ENCODE measurements at places on chromosomes 6 and 20. TPM values are rescaled to one million over a fixed set of nuclear protein-coding genes. Genes with fewer than 3 reads are reported as not detected.
A peak's percentile ranks its signal among the peaks of the same experiment; 100 is the strongest.

Gene SLC35F1
- total RNA-seq, result 4.0 TPM

Gene GINM1
- total RNA-seq, result 22.7 TPM

Gene ZNFX1
- 13.3 TPM for total RNA-seq

Gene ATRN
- 23.1 TPM for total RNA-seq

Gene COL10A1
- total RNA-seq, result not detected

Gene TNFRSF6B
- total RNA-seq, result 0.86 TPM

Gene STMND1
- total RNA-seq, result not detected

Gene TSPO2
- not detected for total RNA-seq

DNA sequence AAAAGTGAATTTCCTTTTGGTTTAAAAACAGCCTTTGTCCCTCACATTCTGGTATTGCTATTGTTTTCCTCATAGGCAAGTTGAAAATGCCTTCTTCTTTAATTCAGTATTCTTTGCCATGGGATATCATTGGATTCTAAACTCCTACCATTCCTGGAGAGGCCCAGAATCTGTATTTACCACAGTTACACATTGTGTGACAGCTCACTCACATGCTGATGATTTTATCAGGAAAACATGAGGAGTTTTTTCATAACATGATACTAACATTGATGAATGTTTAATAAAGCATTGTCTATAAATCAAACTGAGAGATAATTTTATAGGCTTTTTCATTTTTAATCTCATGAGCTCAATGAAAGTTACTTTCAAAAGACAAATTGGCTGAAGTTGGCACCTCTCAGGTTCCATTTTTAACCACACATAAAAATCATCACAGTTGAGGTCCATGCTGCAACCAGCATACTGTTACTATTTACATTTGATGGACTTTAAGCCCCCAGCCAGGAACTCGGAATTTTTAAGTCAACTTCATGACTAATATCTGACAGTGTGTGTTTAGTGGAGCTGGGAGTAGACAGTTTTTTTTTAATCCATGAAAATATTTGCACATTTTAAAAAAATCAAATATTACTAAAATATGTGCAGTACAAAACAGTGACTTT lies 82.8 kb downstream of the FAM83B start:
- DNase-seq, result no peak

DNA sequence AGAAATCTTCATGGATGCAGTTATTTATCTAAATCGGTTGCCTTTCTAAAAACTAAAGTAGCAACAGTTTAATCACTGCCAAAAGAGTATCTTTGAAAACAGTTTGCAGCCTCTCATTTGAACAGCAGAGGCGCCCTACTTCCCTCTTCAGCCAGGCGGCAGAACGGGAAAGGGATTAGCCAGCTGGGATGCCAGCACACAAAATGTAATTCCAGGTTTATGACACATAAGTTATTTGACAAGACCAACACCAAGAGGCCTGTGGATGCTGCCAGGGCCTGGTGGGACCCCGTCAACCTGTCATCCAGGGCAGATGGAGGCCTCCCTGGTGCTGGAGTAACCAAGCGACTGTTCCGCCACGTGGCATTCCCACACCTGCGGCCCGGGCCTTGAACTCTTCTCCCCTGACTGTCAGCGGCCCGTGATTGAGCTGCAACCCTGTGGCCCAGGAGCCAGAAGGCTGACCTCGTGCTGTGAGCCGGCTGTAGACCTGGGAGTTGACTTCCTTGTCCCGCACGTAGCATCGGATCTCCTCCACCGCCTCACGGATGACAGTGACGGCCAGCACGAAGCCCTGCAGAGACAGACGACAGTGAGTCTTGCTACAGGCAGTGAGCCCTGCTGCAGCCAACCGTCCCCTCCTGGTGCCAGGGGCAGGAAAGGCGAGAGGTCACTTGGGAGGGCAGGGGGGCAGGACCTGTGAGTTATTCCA lies 55.5 kb downstream of the ATP9A start:
- DNase-seq, result peak; percentile 64

GRCh38 chr6:1144842-1145767 lies 166.8 kb upstream of the FOXQ1 start:
- no peak for DNase-seq

GRCh38 chr6:161890832-161891297 lies 617.0 kb upstream of the AGPAT4 start:
- DNase-seq, result no peak

GRCh38 chr20:16711661-16712258 lies 18.1 kb upstream of the SNRPB2 start:
- DNase-seq, result no peak

GRCh38 chr6:170147832-170148708 lies 142.8 kb downstream of the DLL1 start:
- peak; percentile 71 for DNase-seq

- DNase-seq, result no peak
Observed at GRCh38 chr6:21539621-21540100, 53.9 kb upstream of the SOX4 start.

DNA sequence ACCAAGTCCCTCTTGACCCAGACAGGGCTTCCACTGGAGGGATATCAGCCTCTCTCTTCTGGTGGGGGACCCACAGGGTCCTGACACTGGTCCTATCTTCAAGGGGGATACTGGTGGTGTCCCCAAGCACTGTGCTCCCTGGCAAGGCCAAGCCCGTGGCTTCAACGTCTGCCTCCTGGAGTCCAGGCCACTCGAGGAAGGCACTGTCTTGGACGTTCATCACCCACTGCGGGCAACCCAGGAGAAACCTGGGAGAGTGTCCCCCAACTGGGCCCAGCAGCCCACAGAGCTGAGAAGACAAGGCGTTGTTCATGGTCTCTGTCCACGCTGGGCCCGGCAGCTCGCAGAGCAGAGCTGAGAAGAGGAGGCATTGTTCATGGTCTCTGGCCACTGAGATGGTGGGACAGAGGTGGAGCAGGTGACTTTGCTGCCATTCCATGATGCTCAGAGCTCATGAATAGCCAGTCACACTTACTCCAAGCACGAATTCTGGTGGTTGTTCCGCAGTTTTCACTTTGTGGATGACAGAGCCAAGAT lies 37.5 kb upstream of the FRMD1 start:
- DNase-seq, result no peak

DNA sequence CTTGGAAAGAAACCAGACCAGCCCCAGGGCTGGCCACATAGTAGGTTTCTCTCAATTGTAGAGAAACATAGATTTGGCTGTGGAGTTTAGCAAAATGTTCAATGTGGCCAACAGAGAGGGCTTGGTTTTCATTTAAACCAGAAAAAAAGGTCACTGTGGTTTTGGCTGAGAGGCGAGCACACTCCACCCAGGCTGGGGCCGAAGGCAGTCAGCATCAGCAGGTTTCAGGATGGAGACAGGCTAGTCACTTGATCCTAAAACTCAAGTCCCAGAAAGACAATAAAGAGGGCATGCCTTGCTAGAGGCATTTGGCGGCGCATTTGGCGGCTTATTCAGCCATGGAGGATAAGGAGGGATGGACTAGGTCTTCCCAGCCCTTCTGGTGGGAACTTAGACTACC lies 73.1 kb downstream of the PRND start:
- no peak for DNase-seq

DNA sequence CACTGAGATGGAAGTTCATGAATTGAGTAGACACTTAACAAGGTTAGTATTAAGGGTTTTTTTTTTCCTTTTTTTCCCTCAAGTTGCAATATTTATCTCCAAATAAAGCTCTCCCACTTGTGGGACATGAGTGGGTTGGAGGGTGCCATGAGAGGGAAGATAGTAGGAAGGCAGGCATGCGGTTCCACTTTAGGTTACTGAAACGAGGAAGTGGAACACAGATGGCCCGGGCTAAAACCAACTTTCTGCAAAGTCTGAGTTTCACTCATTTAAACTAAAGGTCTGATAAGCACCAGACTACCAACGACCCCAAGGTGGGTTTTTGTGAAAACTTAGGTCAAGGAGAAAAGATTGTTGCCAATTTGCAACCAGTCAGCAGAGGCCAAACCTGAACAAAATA lies 42.2 kb downstream of the TBC1D7 start:
- no peak for DNase-seq

- DNase-seq, result no peak
Observed at GRCh38 chr6:110490110-110490509, 13.7 kb upstream of the SLC22A16 start.

GRCh38 chr20:45268531-45268930 lies 14.2 kb upstream of the SLPI start:
- DNase-seq, result no peak

GRCh38 chr6:128174724-128175123 lies 273.9 kb upstream of the THEMIS start:
- DNase-seq, result no peak

GRCh38 chr20:15992564-15992963 lies 580.7 kb downstream of the KIF16B start:
- DNase-seq, result no peak

- no peak for DNase-seq
Observed at GRCh38 chr6:145244349-145245100, 490.8 kb downstream of the EPM2A start.

DNA sequence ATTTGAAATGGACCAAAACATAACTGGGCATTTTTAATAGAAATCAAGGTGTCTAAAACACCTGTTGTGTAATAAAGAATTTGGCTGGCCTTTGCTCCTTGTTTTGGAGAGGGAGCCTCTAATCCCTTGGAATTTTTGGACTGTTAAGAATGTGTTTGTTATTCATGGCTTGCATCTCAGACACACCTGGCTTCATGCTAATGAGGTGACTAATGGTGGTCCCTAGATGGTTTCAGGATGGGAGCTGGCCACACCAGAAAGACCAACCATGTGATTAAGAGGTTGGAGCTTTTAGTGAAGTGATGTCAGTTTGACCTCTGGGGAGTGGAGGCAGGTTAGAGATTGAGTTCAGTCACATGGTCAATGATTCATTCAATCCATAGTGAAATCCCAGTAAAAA lies 328.4 kb downstream of the DHX35 start:
- DNase-seq, result peak; percentile 54

DNA sequence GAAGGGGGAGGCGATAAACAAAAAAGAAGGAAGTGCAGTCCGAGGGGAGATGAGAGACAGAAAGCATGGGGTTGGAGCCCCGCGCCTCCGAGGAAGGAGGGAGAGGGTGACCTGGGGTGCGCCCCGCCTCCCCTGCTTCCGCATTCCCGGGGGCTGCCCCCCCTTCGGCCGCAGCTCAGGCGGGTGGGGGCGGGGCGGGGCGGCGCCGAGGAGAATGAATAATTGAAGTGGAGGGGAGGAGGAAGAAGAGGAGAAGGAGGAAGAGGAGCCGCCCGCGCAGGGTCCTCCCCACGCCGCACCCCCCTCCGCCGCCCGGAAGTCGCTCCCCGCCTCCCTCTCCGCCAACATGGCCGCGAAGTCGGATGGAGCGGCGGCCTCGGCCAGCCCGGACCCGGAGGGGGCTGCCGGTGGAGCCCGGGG lies at the start of gene XKR7:
XKR7 (plus strand) TSS at position 322 of the 420 bp plus-strand sequence; CDS start at position 347, 25 bp downstream.
- DNase-seq, result peak; percentile 72

GRCh38 chr6:129398764-129399163 lies 311.2 kb downstream of the ARHGAP18 start:
- no peak for DNase-seq

- no peak for DNase-seq
Observed at GRCh38 chr6:143325379-143326140, 124.9 kb downstream of the ADAT2 start.

DNA sequence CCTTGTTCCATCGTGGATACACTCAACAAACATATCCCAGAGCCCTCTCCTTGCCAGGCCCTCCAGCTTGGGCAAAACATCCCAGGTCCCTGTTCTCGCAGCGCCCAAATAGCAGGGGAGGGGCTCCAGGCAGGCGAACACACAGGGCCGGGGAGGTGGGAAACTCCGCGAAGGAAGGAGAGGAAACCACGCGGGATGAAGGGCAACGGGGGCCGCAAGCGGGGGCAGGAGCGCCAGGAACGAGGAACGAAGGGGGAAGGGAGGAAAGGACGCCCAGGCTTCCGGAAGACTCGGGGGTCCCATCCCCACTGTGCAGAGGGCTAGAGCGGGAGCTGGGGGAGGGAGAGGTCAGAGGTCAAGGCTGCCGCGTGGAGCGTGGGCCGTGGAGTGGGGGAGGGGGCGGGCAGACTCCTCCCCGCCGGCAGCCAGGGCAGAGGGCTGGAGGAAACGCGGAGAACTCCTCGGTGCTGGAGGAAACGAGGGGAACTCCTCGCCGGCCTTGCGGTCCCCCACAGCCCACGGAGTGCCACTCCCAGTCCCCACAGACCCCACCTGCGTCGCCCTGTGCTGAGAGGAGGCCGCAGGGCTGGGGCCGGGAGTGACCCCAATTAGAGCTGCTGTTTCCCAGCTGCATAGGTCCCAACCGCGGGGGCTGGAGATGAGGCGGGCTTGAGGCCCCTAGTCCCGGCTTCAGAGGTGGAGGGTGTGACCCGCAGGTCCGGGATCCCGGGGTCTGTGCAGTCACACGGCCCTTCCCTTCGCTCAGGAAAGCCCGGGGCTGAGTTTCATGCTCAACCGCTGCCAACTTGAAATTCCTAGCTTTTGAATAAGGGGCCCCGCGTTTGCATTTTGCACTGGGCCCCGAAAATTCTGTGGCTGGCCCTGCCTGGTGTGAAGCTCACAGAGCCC lies 1.2 kb upstream of the RBM38 start:
- DNase-seq, result peak; percentile 60

DNA sequence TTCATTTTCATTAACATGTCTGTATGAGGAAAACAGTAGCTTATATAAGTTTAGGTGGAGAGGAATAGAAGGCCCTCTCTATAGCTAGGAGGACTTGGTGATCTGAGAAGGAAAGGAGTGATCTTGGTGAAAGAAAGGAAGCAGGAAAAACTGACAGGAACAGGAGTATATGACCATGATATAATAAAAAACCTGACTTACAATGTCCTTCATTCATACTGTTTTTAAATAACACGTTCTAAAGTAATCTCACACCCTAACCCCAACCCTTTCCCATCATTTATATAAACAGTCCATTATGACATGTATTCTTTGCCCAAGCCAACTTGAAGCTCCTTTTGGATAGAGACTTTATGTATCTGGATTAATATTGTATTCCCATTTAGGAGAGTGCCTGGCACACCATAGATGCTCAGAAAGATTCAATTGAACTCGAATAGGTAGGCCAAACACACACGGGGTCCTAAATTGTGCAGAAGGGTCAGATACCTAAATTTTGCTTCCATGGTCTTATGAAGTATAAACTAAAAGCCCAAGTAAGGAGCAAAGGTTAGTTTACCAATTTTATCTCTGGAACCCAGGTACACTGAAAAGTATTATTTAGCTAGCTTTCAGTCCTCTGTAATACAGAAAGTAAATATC lies 75.9 kb downstream of the OR2B2 start:
- no peak for DNase-seq

DNA sequence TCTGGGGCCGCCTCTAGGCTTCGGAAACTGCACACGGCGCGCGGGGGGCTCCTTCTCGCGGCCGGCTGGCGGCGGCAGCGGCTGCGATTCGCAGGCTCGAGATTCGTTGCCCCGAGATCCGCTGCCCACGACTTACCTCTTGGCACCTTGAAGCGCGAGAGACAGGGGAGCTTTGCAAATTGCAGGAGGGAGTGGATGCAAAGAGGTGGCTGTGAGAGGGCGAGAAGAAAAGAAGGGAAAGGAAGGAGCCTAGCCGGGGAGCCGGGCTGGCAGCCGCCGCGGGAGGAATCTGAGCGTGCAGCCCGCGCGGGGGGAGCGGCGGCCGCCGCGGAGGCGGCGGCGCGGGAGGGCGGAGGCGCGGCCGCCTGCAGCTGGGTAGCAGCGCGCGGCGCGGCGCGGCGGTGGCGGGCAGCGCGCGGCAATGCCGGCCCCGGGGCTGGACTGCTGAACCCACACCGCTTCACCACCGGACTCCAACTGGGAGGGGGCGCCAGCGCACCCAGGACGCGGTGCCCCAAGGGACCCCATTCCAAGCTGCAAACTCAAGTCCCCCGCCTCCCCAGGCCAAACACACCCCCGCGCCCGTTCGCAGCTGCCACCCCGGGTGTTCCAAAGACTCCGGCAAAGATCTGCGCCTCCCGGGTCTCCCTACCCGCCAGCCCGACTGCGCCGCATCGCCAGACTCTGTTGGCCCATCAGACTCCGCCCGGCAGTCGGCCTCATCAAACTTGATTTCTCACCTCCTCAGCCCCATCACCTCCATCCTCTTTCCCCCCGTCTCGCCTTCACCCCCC lies 44.2 kb upstream of the SUPT3H start:
- peak; percentile 52 for DNase-seq

Measured in H9 (cell line).